NCI-H1105 (cell line): ENCODE measurements at places on chromosomes 2 and 18.
A peak's percentile ranks its signal among the peaks of the same experiment; 100 is the strongest.

DNA sequence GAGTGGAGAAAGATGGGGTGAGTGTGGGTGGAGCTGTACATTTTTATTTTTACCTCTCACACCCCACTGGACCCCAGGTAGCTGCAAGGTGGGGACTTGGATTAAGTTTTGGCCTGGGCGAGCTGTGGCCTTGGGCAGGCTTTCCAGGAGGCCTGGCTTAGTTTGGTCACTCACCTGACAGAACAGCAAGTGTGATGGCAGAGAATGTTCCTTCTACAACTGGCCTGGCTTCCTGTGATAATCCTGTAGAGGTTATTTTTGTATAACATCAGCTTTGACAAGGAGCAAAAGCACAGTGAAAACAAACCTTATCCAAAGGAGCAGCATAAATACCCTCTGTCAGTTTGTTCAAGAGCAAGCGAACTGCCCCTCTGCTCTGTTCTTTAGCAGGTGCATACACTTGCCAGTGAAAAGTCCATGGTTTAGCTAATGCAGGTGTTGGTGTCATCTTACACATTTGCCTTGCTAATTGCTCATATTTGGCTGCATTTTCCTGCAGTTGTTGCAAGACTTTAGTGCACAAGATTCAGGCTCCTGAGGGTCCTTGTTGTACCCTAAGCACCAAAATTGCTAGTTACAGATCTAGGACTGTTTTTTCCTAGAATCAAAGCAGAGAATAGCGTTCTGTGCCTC is 6.3 kb downstream of the THNSL2 start:
- DNase-seq: peak; percentile 69

GRCh38 chr2:11746807-11747459 is 501 bp downstream of the LPIN1 start:
- DNase-seq: no peak

GRCh38 chr2:230152334-230152733 is 67.5 kb downstream of the SP110 start:
- no peak for DNase-seq

- no peak for DNase-seq
These were observed 377.1 kb downstream of the CDH19 start for GRCh38 chr18:66226782-66227181.

DNA sequence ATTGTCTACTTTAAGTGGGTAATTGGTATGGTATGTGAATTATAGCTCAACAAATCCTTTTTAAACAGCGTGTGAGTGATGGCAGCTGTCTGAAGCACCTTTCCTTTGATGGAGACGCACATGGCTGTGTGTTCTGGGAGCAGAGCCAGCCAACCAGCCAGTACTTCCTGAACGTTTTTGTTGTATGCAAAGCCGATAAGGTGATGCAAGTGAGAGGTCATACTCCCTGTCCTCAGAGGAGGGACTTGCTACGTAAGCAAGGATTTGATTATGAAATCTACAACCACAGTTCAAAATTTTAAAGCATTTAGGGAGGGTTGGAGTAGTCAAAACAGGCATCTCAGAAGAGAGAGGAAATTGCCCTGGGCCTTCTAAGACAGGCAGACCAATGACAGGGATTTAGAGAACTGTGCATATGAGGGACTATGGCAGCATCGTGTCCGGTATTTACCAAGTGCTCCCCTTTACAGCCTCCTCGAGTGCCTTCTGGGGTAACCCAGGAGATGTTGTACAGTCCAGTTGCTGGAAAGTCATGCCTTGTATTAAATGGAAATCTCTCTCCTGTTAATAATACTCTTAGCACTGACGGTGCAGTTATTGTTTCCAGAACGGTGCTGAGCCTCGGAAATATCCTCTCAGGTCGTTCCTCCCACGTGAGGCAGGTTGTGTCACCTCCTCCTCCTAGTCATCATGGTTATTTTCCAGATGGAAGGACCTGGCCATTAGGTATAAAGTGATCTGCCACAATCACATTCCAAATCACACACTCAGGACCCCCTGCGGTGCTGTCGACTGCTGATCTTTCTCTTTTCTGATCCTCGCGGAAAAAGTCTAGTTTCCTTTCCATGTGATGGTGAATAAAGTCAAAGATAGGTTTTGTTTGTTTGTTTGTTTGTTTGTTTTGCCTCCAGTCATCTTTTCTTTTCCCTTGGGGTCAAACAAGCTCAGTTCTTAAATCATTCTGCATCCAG is 28.4 kb downstream of the ARHGEF4 start:
- DNase-seq: peak; percentile 57

DNA sequence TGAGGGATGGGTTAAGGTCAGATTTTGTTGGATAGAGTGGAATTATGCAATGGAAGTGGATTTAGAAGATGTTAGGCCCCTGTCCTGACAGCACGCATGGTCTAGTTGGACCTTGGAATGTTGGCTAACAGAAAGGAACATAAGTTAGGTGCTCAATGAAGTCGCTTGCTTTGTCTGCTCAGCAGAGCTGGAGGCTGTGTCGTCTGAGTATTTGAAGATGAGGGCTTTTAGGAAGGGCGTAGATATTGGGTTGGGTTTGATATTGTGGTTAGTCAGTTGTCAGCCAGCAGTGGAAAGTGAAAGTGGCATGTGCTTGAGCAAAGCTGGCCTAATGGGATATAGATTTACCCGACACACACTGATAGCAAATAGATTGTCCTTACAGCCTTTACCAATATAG is 239.3 kb downstream of the PRKCE start:
- no peak for DNase-seq

GRCh38 chr2:54348646-54349045 is 92.6 kb upstream of the TSPYL6 start:
- no peak for DNase-seq
